ENCODE measurements at places on chromosomes 16 and 17.

GRCh38 chr17:50565402-50566350 is 5.2 kb downstream of the CACNA1G start:
- no peak for DNase-seq

- DNase-seq, result no peak
These were observed 267.1 kb upstream of the MYOCD start for GRCh38 chr17:12398441-12399051.

GRCh38 chr17:75088465-75089417 is 987 bp downstream of the SLC16A5 start:
- DNase-seq, result no peak

DNA sequence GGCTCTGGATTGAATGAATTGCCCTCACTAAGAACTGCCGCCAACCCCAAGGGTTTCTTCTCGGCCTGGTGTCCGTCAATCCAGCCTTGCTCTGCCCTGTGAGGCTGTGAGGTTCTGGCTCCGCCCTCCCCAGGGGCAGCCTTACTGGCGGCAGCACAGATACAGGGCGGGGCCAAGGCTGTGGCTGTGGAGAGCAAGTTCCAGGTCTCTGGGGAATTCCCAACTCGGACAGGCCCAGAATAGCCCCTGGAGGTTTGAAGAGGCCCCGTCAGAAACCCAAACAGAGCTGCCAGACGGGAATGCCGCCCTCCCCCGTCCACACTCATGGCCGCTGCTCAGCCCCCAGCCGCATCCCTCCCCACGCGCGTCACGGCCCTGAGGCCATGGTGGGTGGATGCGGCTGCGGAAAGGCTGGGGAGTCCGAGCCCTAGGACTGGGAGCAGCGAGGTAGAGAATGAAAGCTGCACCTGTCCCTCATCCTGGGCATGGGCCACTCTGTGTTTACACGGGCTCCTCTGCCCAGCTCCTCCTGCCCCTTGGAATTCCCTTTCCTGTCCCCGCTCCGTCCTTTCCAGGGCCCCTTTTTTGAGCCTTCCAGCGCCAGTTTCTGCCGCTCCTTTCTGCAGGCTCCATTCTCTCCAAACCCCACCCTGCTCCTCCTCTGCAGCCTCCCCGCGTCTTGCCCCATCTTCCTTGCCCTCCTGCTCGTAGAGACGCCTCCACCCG is 660 bp upstream of the PRRT2 start:
- no peak for DNase-seq

GRCh38 chr16:2507052-2507659 is 6.6 kb upstream of the ATP6V0C start:
- no peak for DNase-seq

DNA sequence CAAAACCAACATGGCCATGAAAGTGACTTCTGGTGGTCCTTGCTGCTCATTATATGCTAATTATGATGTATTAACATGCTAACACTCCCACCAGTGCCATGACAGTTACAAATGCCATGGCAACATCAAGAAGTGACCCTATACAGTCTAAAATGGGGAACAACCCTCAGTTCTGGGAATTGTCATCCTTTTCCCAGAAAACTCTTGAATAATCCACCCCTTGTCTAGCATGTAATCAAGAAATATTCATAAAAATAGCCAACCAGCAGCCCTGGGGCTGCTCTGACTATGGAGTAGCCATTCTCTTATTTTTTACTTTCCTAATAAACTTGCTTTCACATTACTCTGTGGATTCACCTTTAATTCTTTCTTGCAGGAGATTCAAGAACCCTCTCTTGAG is 35.9 kb downstream of the DNAJA2 start:
- DNase-seq, result no peak

DNA sequence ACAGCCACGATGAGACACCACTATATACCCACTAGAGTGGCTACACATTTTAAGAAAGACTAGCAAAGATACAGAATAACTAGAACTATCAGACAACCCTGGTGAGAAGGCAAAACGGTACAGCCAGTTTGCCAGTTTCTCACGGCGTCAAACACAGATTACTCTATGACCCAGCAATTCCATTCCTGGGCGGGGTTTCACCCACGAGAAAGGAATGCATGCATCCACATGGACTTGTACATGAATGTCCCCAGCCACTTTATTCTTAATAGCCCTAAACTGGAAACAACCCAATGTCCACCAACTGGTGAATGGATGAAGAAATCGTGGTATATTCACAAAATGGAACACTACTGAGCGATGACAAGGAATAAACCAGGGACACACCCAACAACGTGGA is 74.5 kb downstream of the MYH10 start:
- no peak for DNase-seq

DNA sequence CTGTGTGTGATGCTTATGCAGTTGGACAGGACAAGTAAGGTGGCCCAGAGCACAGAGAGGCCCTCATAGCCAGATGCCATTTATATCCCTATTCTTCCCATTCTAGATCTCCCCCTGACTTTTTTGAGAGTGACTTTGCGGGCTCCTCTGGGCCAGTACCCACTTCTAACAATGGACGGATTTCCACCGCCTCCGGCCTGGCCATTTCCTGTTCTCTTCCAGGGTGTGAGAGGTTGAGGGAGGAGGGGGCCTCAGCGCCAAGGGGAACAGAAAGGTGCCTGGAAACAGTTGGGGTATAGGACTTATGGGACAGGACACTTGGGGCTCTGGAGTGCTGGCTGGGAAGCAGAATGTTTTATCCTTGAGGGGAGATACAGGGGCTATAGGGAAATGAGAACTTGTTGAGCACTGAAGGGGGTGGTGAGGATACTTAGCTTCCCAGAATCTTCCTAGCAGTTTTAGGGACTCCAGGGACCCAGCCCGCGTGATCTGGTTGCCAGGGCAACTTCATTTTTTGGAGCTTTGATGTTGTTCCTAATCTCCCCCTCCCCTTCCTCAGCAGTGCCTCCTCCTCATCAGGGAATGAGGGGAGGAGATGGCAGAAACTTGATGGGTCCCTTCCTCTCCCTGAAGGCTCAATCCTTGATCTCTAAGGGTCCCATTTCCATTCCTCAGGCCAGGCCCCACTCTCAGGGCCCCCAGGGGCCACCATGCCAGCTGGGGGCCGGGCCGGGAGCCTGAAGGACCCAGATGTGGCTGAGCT is 3.6 kb downstream of the TAOK2 start:
- no peak for DNase-seq

DNA sequence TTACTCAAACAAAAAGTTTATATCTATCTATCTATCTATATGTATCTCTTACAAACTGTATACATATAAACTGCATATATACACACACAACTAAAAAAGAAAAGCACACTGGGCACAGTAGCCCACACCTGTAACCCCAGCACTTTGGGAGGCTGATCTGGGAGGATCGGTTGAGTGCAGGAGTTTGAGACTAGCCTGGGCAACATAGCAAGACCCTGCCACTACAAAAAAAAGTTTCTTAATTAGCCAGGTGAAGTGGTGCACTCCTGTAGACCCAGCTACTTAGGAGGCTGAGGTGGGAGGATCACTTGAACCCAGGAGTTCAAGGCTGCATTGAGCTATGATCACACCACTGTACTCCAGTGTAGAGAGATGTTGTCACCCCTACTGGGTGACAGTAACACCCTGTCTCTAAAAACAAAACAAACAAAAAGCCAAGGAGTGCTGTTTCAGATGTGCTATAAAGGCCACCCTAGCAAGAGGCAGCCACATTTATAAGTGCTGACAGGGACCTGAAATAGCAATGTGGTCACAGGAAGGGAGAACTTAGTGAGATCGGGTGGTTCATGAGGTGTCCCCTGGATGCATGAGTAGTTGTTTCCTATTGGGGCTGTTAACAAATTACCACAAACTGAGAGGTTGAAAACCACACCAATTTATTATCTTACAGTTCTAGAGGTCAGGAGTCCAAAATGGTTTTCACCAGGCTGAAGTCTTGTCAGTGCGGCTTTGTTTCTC is 4.8 kb downstream of the CD2BP2 start:
- no peak for DNase-seq

DNA sequence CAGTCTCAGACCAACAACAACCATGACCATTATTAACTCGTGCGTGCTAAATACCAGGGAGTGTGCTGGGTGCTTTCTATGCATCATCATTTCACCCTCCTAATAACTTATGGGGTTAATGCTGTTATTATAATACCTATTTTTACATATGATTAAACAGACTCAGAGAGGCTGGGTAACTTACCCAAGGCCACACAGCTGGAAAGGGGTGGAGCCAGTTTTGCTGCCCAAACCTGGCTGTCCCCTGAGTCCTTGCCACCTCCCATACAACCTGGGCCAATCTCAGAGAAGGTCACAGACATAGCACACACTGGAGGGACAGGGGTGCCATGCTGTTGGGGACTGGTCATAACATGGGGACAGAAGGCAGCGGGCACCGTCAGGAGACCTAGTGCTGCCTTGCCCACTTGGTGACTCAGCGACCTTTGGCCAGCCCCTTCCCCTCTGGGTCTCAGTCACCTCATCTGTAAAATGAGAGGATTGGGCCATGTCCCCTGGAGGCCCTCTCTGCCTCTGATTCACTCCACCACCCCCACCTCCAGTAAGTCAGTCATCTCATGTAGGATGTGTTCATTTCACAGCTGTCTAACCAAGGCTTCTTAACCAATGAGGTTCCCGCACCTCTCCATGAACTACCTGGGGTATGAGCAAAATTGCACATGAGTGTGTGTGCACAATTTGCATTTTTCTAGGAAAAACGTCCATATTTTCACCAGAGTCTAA is 11.4 kb upstream of the FADS6 start:
- DNase-seq, result no peak

GRCh38 chr17:31811101-31811500 is 47.9 kb downstream of the COPRS start:
- DNase-seq, result no peak

- no peak for DNase-seq
These were observed 9.3 kb downstream of the ALDH3A1 start for GRCh38 chr17:19738757-19739156.

DNA sequence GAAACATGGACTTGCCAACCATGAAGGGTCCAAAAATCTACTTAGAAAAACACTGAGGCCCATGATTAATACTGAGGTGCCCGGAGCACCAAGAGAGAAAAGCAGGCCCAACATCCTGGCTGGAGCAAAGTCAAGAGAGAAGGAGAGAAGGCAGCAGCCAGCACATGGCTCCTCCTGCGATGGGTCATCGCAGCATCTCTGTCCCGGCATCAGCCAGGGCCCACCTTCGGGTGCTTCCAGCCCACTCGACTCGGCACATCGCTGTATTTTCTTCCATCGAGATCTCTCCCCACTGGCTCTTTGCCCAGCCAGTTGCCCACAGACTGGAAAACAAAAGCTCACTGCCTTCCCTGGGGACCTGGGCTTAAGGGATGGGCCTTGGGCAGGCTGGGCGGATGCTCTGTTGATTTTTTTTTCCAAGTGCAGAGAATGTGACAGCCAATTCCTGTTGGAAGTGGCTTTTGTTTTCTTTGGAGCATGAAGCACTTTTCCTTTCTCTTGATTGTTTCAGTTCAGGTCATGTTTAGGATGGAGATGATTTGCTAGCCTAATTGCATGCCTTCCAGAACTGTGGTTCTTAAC is 58.1 kb downstream of the CYB5B start:
- no peak for DNase-seq

GRCh38 chr17:53659181-53659580 is 163.5 kb upstream of the KIF2B start:
- DNase-seq, result no peak
